ENCODE measurements at places on chromosomes 2 and 18.

DNA sequence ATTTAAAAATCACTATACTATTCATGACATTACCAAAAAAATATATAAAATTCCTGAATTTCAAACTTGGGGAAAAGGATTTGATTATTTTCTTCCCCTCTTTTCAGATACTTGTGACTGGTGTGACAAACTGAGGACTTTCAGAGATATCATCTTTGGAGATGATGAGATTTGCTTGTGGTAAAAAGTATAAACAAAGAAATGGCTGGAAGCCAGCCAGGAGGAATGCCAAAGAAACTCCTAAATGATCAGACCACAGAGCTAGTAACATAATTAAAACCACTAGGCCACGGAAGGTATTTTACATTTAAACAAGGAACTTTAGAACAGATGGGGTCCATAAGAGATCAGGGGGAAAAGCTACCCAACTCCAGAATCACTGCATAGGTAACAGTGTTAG lies 58.7 kb downstream of the PIGN start:
- DNase-seq: no peak

DNA sequence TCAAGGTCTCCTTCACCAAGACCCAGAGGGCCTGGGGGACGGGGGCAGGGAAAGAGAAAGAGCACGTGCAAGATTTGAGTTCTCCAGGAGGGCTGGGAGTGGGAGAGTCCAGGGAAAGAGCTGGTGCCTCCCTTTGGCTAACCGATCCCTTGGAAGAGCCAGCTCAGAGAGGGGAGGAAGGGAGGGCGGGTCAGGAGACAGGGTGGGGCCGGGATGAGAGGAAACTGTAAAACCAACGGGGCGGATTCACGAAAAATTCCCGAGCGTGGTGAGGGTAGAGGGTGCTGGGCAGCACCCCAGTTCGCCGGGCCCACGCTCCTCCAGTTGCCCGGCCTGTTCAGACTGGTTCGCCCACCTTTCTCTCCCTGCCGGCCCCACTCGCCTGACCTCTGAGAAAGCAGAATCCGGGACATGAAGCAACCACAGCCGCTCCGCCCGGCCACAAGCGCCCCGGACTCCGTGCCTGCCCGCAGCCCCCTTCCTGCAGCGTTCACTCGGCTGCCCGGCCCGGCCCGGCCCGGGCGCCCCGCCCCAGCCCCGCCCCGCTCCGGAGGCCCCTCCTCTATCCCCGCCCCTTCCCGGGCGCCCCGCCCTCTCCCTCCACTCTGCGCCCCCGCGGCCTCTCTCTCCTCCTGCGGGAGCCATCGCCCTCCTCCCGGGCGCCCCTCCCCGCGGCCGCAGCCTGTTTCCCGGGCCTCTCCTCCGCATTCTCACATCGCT lies 230.9 kb upstream of the SMAD2 start:
- peak; percentile 27 for DNase-seq

DNA sequence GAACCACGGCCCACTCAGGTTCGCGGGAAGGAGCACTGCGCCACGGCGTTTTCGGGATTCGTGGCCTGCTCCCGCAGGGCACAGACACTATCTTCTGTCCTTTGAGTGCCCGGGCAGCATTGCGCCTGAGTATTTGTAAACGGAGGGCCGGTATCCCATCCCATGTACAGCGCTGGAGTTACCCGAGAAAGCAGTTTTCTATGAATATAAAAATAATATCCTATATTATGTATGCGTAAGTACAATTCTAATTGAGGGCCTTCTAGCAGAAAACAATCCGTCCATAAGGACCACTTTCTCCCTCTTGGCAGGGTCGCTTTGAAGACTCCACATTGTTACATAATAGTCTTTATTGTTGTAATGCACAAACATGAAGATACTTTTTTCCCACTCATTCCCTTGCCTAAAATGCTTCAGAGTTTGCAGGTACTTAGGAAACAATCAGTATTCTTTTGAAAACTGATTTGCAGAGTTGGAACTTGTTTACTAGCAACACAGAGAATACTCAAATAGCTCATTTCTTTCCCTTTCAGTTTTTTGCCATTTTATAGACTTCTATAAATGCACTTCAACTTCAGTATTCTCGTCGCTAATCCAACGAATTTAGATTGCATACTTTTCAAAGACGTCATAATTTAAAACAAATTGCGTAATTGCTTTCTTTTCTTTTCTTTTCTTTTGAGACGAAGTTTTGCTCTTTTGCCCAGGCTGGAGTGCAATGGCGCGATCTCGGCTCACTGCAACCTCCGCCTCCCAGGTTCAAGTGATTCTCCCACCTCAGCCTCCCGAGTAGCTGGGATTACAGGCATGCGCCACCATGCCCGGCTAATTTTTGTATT lies 1.0 kb upstream of the REV1 start:
- DNase-seq: no peak

GRCh38 chr2:209917154-209917771 lies 85.2 kb upstream of the RPE start:
- no peak for DNase-seq

DNA sequence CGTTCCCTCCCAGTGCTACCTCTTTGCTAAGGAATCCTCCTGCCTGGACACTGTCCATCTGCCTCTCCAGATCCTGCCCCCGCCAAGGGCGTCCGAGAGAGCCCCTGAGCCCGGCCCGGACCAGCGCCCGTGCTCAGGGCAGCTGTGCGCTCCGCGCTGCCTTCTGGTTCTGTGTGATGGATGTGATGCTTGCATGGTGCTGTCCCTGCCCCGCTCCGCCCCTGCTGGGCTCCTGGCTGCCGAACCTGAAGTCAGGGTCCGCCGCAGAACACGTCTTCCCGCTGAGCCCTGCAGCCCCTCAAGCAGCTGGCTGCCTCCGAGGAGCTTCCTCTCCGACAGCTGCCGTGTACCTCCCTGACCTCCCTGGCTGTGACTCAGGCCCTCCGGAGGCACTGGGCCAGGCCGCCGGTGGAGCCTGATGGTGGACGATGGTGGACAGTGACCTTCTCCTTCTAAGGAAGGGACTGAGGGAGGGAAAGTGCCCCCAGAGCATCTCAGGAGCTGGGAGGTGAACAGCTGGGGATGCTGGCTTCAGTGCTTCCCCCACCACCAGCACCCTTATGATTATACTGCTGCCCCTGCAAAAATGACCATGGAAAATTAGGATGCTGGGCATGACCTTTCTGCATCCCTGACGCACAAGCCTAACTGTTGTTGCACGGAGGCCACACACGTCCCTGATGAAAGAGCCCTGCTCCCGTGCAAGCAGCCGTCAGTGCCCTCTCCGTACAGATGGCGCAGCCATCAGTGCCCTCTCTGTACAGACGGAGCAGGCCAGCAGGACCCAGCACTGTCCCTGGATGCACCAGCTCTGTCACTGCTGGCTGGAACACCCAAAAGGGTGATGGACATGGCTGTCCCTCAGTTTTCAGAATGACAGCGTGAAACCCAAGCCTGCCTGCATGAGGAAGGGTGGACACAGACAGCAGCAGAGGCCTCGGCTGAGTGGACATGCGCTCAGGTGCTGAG lies 99.3 kb downstream of the TPO start:
- no peak for DNase-seq

DNA sequence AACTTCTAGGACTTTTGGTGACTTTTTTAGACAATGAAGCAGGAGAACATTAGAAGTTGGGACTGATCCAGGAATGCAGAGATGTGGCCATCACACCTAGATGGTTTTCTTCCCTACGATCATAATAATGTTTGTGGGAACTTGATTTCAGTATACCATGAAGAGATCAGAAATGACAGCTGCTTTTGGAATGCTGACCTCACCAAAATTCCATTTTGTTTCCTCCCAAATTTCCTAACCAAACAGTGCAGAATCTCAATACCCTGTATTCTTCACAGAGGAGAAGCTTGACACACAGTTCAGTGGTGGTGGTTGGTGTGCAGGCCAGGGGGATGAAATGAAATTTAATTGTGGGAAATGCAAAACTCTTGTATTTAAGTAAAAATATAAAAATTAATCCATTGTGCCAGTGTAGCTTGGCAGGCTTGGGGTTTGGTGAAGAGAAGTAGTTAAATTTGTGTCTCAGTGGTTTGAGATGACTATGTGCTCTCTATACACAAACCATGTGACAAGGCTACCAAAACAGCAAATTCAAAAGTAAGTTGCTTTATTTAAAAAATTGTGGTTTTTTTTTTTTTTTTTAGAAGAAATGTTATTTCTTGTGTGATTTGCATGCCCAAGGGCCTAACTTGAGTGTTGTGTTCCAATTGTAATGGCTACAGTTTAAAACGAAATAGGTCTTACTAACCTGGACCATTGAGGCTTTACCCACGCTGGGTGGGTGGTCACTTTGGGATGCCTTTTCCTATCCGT lies 252.4 kb downstream of the LPIN1 start:
- no peak for DNase-seq

DNA sequence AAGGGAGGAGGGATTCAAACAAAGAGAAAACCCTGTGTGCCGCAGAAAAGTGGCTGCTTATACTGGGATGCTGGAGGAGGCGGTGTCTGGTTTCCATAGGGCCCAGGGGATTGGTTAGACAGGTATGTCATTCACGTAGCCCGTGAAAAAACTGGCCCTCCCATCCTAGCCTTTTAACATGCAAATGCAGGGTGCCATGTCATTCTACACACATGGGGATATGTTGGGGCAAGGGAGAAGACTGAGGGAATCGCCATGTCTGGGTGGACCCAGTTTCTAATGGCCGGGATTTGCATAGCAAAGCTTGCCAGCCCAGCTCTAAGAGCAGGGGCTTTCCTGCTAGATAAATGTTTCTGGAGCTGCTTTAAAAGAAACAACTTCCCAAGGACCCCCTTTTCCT lies 8.2 kb upstream of the RNU2-63P start:
- no peak for DNase-seq

GRCh38 chr18:5395860-5396448 lies 100.4 kb upstream of the ZBTB14 start:
- DNase-seq: no peak

DNA sequence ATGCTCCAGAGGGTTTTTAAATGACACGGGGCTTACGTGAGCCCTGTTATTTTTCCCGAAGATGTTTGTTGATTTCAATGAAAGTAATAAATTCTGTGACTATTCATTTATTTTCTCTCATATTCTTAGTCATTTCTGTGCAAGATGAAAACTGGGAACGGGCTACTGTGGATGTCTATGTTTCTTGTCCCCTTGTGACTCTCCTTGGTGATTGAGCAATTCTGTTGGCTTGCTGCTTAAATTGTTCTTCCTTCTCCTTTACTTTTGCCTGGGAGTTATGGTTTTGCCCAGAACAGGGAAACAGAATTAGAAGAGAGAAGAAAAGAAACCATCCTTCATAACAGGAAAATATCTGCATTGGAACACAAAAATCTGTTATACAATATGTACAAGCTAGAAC lies 508.2 kb upstream of the DSEL start:
- DNase-seq: no peak

GRCh38 chr2:81249152-81249551 lies 944.6 kb upstream of the LRRTM1 start:
- no peak for DNase-seq

All from stimulated activated CD8-positive, alpha-beta memory T cell treated with anti-CD3 and anti-CD28 coated beads, Interleukin-7, amount 100 ng/mL, for 1 hour (primary cell).